ENCODE measurements at places on chromosomes 16 and 17.
A peak's percentile ranks its signal among the peaks of the same experiment; 100 is the strongest.

DNA sequence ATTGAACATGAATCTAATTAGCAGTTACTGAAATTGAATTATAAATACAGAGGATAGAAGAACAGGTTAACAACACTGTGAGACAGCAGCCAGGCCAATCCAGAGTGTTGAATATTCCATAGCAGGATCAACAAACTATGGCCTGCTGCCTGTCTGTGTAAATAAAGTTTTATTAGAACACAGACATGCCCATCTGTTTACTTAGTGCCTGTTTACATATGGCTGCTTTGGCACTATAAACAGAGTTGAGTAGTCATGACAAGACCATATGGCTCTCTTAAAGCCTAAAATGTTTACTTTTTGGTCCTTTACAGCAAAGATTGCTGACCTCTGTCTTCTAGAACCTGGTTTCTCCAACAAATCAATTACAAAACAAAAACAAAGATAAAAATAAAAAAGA, 115.4 kb upstream of the CDC42EP4 start:
- DNase-seq = no peak

- DNase-seq = no peak
These were observed 23.5 kb downstream of the TNRC6A start for GRCh38 chr16:24753000-24753399.

DNA sequence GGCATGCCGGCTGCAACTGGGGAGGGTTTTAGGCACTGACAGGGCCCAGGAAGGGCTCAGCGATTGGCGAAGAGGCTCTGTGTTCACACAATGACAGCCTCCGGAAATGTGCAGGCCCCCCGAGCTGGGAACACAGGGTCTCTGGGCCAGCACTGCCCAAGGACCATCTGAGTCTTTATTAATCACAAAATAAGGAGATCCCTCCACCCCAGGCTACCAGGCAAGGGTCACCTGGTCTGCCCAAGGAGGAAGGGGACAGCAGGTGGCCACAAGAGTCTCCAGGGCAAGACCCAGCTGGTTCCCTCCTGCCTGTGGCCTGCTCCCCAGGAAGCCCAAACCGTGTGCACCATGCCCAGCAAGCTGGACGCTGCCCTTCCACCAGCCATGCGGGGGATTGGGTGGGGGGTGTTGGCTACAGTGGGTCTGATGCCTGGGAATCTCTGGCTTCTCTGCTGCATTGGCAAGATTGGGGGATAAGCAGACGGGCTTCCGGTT, 52.1 kb upstream of the TNRC6C start:
- DNase-seq = no peak

DNA sequence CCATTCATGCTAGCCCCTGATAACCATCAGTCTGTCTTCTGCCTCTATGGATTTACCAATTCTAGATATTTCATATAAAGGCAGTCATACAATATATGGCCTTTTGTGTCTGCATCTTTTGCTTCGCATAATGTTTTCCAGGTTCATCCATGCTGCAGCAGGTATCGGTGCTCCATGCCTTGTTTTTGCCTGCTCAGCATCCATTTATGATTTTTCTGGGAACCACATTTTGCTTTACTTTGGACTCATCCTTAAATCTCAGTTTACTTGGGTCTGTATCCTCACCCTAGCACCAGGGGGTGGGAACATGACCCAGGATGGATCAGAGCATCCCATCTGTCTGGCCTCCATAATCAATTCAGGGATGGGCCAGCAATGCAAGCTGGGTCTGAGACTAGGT, 325.7 kb downstream of the XYLT1 start:
- no peak for DNase-seq

- DNase-seq = no peak
These were observed 441.6 kb upstream of the SALL1 start for GRCh38 chr16:51592535-51593300.

- no peak for DNase-seq
These were observed 50.9 kb downstream of the PECAM1 start for GRCh38 chr17:64339516-64340490.

- no peak for DNase-seq
These were observed 8.9 kb downstream of the RHBDF2 start for GRCh38 chr17:76492123-76492988.

GRCh38 chr16:88991813-88992350, 14.9 kb upstream of the CBFA2T3 start:
- DNase-seq = no peak

- DNase-seq = no peak
These were observed 10.5 kb downstream of the TSPOAP1 start for GRCh38 chr17:58318065-58318481.

- DNase-seq = peak; percentile 62
These were observed 8.7 kb upstream of the MEAK7 start for GRCh38 chr16:84513123-84513522.

DNA sequence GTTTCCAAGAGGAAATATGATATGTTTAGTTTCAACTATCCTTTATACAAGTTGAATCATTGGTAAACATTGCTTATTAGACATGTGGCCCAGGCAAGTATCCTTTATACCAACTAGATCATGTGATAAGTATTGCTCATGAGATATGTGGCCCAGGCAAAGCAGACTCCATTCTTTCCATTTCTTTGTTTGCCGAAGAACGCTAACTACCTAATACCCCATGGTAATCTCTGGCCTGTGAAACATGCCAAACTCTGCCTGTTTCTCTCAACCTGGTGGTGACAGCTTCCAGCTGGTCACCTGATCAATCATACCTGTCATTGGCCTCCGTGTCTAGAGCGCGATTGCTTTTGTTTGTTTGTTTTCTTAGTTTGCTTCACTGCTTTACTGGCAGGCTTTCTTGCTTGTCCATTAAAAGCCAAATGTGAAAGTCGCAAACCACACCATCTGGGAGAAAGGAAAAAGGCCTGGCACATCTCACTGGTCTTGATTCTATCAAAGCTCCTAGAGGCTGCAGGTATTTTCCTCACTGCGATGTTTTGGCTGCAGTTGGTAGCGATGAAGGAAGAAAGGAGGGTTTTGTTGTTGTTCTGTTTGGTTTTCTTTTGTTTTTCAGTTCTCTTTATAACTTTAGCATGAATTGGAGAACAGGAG, 686.2 kb downstream of the KCNJ2 start:
- no peak for DNase-seq

DNA sequence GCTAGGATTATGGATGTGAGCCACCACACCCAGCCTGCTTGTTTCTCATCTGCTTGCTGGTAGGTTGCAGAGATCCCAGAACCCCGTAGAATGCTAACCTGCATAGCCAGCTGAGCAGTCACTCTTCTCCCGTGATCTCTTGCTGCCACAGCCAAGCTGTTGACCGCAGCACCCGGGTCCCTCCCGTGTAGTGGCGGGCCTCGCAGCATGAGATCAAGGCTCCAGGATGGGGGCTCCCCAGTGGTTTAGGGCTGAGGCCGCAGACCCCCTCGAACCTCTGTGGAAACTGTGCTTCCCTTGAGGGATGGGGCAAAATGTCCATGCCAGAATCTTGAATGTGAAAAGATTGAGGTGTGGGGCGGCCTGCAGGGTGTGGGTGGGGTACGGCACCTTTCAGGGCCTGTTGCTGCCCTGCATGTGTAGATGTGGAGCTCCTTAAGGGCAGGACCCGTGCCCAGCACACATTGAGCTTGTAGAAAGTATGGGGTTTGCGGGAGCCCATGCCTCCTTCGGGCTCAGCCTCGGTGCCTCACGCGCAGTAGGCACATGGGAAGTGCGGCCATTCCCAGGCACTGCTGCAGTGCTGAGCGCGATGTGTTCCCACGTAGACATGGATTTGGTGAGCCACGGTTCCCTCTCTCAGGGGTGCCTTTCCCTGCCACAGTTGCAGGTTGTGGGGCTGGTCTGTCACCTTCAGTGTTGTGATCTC, 99.9 kb downstream of the BANP start:
- DNase-seq = no peak

DNA sequence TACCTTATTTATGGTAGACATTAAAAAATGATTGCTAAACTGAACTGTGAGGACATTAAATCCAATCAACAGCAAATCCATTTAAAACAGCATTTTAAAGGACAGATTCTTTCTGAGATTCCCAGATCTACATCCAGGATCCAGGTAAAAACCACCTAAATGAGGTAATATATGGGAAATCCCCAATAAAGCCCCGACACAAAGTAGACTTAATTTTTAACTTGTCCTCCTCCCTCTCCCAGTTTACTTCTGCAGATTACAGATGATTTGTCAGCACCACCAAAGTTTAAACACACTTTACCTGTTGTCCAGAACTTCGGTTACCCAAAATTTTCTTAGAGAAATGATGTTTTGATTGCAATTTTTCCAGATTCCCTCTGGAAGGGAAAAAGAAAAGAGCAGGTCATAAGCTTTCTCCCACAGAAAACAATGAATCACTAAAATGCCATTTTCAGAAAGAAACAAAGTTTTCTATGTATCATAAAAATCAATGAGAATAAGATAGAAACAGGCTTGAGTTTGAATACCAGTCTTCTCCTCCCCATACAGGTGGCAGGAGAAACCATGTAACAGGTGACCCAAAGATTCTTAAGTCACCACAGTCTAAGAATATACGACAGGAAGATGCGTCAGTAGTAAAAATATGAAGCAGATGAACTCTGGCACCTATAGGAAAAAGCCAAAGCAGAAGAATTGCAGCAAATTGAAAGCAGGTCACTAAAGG, 22.8 kb downstream of the GJC1 start:
- DNase-seq = no peak

DNA sequence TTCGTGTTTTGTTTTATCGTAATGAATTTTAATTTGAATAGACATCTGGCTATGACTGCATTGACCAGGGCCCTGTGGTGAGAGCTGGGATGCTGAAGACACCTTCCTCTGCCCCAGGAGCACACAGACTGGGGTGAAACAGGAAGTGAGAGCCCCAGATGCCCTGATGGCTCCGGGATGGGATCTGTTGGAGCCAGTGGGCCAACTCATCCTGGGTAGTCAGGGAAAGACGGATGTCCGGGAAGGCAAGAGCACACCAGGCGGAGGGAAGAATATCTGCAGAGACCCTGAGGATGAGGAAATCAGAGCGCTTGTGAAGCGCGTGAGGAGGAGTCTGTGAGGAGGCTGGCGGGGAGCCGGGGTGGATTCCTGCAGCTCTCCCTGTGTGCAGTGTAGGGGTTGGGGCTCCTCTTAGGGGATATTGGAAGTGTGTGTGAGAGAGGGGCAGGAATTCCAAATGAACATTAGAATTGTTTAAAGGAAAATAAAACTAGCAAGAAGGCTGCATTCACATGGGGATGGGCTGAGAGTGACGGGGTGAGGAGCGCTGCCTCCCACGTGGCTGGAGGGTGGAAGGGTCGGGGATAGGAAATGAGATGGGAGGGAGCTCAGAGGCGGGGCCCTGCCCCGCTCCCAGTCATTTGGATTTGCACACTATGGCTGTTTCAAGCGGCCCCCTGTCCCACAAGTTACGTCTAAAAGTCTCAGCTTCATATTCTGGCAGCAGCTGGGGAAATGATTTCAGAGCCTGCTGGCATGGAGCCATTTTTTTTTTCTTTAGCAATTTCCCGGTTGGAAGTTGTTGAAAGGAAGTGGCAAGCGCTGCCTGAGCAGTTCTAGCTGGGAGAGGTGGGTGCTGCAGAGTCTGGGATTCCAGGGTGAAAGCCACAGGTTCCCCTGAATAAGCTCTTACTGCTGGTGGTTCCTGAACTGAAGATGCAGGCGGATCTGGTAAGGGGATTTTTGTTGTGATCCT, 71.2 kb upstream of the LGALS9 start:
- peak; percentile 94 for DNase-seq

DNA sequence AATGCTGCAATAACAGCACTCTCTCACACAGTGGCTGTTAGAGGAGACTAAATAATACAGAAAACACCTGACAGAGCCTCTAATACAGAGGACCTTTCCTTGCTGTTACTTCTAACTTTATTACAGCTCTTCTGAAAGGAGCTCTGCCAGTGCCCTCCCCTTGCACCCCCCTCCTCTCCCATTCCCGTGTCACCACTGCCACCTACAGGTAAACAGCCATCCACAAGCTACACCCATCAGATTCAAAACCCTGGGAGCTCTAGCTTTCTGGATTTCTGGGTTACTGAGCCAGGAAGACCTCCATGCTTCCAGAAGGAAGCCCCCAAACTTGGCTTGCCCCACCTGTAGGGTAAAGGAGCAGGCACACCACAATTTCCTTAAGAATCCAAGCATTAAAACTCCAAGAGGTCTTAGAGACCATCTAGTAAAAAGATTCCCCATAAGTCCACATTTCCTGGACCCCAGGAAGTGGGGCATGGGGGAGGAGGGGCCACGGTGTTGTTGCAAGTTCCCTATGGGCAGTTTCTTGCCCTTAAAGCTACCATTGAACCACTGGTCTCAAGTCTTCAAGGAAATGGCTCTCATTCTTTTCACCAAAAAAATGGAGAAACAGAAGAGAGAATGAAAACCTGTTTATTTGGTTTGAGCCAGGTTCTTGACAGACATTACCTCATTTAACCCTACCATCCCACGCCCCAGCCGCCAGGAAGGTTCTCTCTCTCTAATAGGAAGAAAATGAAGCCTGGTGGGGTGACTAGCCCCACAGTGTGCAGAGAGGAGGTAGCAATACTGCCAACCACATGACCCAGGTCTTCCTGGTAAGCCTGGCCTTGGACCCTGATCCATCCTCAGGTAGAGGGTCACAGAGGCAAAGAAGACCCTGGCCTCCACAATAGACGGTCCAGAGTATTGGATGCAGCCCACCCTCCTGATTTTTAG, 52.8 kb downstream of the TOM1L2 start:
- DNase-seq = peak; percentile 83

All from umbilical cord (tissue), 2 donors.